ENCODE measurements at places on chromosomes 16 and 17. TPM values are rescaled to one million over a fixed set of nuclear protein-coding genes. Genes with fewer than 3 reads are reported as not detected.
A peak's percentile ranks its signal among the peaks of the same experiment; 100 is the strongest.

The NFAT5 gene
- 16.4 TPM for total RNA-seq

The TNFRSF17 gene
- total RNA-seq = not detected

The KRT27 gene
- not detected for total RNA-seq

DNA sequence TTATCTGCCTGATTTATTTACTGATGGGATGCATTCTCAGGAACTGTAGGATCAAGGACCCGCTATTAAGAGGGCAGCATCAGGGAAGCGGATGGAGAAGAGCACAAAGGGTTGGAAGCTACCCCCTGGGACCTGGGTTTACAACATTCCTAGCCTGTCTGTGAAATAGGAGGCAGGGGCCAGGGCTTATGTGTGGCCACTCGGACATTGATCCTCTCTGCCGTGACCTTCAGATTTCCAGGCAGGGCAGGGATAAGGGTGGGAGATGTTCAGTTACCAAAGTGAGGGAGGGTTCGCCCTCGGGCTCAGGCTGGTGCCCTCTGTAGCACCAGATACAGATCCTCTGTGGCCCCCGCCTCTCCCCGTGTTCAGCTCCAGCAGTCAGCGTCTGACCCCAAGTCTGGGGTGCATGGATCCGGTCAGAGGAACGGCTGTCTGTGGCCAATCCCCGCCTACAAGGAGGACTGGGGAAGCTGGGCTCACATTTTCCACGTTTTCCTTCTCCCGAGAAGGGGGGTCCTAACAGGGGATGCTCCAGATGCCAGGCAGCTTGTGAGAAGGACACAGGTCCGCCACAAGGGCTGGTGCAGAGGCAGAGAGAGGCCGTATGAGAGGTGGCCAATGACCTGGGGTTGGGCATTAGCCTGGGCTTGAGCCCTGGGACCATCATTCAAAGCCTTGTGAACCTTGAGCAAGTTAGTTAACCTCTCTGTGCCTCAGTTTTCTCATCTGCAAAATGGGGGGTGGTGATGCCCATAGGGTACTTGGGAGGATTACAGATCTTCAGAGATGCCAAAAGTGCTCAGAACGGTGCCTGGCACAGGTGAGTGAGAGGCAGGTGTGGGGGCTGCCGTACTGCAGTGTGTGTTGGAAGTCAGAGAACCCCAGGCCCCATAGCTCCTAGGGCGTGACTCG is 48.3 kb downstream of the ATP2C2 start:
- DNase-seq = no peak

- DNase-seq = no peak
Measured at GRCh38 chr16:53664724-53665345, 38.8 kb downstream of the RPGRIP1L start.

- peak; percentile 95 for DNase-seq
Measured at GRCh38 chr16:27326738-27327585, 13.2 kb downstream of the IL4R start.

GRCh38 chr17:78223765-78224164 is 7.7 kb upstream of the TMEM235 start:
- no peak for DNase-seq

DNA sequence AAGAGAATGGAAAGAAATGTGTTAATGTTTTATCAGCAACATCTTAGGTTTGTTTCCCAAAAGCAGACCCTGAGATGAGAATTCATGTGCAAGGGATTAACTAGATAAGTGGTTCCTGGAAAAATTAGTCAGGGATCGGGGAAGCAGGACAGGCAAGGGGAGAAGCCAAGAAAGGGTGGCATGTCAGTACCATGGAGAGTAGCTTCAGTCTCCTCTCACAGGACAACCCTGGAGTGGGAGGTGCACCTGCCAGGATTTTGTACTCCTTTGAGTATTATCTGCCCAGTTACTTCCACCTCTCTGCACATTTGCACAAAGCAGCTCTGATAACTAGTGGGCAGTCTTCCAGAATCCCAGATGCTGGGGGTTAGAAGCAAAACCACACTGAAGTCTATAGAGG is 117.0 kb downstream of the RGS9 start:
- DNase-seq = no peak

DNA sequence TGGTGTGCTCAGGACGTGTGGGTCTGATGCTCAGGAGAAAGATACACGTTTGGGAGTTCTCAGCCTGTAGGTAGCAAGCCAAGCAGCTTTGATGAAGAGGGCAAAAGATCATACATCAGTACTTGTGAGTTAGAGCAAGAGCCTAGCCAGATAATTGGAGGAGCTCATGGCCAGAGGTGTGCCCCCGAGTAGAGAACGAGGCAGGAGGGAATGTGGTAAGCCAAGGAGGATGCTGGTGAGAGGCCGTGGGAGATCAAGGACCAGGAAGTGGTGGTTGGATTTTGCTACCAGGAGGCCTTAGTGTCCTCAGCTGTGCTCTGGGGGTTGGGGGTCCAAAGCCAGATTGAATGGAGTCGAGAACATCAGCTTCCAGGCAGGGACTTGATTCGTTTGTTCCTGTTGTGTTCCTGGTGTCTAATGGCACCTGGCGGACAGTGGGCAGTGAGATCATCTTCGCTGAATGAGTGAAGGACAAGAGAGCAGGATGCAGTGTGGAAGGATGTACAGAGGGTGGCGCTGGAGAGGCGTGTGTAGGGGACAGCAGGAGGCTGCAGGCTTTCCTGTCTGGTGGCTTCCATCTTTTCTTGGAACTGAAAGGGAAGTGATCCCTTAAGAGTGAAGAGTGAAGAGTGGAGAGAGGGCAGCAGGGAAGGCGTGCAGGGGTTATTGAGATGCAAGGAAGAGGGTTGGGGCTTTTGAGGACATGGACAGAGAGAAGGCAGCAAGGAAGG is 11.6 kb downstream of the FBXL19 start:
- DNase-seq = no peak

- DNase-seq = no peak
Measured at GRCh38 chr17:58121925-58122324, 26.3 kb upstream of the OR4D1 start.

DNA sequence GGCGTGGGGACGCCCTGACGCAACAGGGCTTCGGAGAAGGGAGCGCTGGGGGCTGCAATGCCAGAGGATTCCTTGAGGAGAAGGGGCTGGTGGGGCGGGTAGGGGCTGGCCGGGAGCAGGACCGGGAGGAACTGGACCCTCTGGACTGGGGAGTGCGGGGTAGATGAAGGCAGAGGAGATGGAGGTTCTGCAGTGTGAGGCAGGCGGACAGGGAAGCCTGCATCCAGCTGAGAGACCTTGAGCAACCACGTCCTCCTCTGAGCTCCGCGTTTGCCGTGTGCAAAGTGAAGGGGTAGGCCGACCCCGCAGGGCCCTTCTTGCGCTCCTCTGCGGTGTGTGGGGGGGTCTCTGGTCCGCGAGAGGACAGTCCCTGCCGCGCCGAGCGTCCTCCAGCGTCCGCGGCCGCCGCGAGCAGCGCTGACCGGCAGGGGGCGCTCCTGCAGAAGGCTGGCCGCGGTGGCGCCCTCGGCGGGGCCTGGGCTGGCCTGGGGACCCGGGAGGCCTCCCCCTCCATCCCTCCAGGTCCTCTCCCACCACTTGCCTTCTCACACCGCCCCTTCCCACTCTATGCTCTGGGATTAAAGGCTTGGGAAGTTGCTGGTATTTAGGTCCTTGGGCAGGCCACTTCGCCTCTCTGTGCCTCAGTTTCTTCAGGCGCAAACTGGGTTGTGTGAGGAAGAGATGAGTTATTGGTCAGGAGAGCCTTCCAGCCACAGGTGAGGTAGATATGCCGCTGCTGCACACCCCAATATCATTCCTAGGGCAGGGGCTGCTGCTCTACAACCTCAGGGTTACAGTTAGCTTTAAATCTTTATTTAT is 9.6 kb upstream of the WNT9B start:
- DNase-seq = no peak

DNA sequence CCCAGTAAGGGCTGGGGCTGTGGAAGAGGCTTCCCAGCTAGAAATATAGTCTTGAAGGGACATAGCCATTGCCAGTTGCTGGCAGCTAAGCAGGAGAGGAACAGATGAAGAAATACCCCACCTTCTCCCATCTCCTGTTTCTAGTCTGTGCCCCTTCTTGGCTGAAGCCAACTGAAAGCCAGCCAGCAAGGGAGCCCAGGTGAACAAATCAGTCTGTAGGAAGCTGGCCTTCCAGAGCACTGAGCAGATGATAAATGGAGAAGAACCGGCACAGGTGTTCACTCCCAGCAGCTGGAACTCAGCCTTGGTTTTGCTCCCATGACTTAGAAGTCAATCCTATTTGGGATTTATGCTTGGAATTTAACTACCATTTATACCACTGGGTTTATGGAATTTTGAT is 69.2 kb upstream of the DHX40 start:
- DNase-seq = peak; percentile 21

DNA sequence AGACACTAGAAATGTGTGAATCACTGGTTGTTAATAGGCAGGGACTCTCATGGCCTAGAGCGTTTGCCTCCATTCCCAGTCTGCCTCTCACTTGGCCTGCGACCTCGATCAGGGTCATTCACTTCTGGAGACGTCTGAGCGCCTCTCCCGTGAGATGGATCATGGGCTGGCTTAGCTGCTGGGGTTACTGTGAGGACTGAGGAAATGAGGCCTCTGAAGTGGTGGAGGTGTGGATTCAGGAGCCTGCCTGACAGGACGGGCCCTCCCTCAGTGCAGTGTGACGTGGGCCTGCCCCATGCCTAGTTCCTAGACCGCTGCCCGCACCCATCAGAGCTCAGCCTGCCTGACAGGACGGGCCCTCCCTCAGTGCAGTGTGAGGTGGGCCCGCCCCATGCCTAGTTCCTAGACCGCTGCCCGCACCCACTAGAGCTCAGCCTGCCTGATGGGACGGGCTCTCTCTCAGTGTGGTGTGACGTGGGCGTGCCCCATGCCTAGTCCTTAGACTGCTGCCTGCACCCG is 61.9 kb downstream of the BANP start:
- no peak for DNase-seq

GRCh38 chr16:73298562-73298961 is 250.6 kb upstream of the ZFHX3 start:
- DNase-seq = no peak

DNA sequence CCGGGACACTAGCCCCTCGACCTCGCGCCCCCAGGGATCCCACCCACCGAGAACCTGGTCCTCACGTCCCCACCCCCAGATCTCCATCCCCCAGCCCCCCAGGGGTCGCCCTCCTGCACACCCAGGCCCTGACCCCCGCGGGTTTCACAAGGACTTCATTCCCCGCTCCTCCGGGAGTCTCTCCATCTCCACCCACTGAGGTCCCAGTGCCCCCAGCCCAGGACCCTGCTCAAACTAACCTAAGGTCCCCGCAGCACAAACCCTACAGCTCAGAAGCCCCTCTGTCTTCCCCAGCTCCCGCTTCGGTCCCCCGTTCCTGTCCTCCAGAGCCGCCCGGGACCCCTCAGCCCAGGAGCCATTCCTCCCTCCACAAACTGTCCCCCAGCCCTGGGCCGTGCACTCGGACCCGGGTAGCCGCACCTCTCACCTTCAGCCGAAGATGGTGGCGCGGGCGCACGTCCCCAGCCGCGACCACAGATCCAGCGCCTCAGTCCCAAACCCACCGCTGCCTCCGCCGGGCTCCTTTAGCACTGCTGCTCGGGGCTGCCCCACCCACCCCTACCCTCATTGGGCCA is at the start of gene MYH10:
MYH10 (minus strand) TSS at position 499 of the 575 bp plus-strand sequence. CDS start 7,479 bp downstream, outside the sequence.
- DNase-seq = no peak

DNA sequence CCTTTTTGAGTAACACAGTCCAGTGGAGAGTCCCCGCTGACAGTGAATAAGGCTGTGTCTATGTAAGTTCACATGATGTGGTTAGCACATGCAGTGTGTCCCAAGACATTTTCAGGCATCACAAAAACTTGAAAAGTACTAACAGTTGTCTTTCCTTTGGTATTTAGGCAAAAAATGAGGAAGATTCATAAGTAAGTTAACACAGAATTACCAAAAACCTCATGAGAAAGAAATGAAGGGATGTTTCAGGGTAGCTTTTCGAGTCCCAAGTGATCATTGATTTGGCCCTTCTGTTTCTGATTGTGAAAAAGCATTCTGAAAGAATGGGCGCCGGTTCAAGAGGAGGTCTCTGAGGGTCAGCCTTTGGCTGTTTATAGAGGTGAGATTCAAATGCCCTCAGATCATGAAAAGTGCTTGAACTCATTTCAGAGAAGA is 529 bp upstream of the ASPA start:
- no peak for DNase-seq

DNA sequence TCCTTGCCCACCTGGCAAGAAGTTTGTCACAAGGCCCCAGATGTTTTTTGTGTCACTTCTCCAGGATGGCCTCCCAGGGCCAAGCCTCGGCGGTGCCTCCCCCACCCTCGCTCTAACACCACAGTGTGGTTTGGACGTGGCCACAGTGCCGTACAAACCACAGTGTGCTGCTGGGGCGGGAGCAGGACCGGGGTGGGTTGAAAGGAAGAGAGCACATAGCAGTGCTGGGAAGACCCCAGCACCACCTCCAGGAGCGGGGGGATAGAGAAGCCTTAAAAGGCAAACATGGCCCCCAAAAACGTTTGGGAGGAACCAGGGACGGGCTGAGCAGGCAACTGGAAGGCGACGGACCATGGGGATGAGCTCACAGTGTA is 5.0 kb upstream of the BCL6B start:
- DNase-seq = no peak

DNA sequence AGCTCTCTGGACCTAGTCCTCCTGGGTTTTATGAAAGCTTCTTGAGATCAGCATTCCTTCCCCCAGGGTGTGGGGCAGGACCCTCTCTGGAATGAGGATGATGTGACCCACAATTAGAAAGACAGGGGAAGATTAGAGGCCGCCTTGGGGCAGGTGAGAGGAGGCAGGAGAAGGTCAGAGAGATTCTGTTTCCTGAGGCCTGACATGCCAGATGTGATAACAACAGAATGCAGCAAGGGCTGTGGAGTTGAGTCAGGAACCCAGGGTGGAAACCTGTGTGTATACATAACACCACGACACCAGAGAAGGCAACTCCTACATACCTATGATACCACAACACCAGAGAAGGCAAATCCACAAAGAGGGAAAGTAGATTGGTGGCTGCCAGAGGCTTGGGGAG is 5.4 kb upstream of the SLC5A10 start:
- no peak for DNase-seq

DNA sequence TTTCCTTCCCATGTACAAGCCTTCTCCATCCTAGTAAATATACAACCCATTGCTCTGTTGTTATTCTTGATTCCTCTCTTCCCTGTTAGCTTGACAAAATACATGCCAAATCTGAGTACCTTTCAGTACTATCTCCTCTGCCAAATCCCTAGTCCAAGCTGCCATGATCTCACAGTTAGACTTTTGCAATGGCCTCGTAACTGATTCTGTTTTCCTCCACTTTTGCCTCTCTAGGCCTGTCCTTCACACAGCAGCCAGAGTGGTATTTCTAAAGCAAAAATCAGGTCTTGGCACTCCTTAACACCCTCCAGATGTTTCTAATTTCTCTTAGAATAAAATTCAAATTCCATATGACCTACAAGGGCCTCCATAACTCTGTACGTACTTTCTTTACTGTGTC is 153.0 kb upstream of the RBL2 start:
- no peak for DNase-seq

DNA sequence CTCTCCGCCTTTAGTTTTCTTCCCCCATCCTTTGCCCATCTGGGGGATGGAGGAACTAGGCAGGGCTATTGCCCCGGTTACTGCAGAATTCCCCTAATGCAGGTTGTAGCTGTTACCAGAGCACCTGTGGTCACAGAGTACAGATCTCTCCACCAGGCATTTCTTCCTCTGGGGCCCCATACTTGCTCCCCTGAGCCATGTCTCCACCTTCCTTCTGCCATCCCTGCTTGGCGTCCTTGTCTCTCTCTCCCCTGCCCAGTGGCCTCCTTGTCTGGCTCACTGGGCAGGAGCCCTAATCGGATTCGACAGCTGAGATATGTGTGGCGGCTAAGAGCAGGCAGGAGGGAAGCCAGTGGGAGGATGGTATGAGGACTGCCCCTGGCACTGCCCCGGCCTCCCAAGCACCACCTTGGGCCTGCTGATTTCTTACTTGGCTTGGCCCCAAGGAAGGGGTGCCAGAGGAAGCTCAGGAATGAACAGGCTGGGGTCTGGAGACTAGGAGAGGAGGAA is 2.0 kb downstream of the RARA start:
- DNase-seq = no peak

GRCh38 chr17:6910987-6911603 is 79.6 kb upstream of the TEKT1 start:
- no peak for DNase-seq
